ENCODE measurements at places on chromosomes 13 and 19.

GRCh38 chr13:110348309-110349105, 41.4 kb downstream of the COL4A2 start:
- no peak overlapping the region for H3K4me3 ChIP-seq
- H3K36me3 ChIP-seq: no peaks in the 10 kb centered on the region
- no peaks in the 10 kb centered on the region for H3K27me3 ChIP-seq
- peaks cover 16% of the 10 kb centered on the region for H3K4me1 ChIP-seq
- no peak overlapping the region for H3K27ac ChIP-seq

- H3K27me3 ChIP-seq: no peaks in the 10 kb centered on the region
- DNase-seq: peak; percentile 90
- no peak overlapping the region for H3K4me3 ChIP-seq
Measured at GRCh38 chr19:49555600-49556411, 24.6 kb downstream of the NOSIP start.

- H3K4me1 ChIP-seq: peaks cover 14% of the 10 kb centered on the region
- peak overlapping the region; percentile 94 for H3K27ac ChIP-seq
- H3K27me3 ChIP-seq: no peaks in the 10 kb centered on the region
- DNase-seq: peak; percentile 58
Measured at GRCh38 chr19:39409208-39410016, 2.8 kb downstream of the ZFP36 start.

GRCh38 chr19:5691822-5692722, 2.0 kb downstream of the RPL36 start:
- no peaks in the 10 kb centered on the region for H3K4me1 ChIP-seq
- H3K4me3 ChIP-seq: peak overlapping the region; percentile 69
- H3K27ac ChIP-seq: peak overlapping the region; percentile 90
- peaks cover 32% of the 10 kb centered on the region for H3K36me3 ChIP-seq
- no peaks in the 10 kb centered on the region for H3K27me3 ChIP-seq
- no peak for DNase-seq

DNA sequence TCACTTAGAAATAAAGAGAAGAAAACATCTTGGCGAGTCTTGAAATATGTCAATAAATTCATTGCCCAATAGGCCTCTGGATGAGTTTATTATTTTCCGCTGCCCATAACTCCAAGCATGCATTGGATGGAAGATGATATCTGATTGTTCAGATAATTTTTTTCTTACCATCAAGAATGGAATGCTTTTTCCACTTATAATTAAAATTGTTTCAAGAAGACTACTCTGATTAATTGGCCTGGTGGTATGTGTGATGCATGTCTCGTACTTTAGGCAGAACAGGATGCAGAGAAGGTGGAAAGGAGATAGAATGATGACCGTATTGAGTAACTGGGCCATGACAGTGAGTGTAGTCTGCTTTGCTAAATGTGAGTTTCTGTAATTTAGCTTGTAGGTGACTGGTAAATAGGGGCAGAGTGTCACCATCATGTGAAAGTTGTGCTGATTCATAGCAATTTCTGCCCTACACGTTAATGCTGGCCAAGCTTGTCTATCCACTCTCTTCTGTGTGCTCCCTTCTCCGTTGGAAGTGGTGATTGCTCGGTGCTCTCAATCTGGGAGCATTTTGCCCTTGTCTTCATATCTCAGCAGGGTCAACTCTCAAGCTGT, 13.5 kb upstream of the SPATA13 start:
- H3K27me3 ChIP-seq: no peaks in the 10 kb centered on the region
- H3K4me1 ChIP-seq: no peaks in the 10 kb centered on the region
- DNase-seq: no peak

DNA sequence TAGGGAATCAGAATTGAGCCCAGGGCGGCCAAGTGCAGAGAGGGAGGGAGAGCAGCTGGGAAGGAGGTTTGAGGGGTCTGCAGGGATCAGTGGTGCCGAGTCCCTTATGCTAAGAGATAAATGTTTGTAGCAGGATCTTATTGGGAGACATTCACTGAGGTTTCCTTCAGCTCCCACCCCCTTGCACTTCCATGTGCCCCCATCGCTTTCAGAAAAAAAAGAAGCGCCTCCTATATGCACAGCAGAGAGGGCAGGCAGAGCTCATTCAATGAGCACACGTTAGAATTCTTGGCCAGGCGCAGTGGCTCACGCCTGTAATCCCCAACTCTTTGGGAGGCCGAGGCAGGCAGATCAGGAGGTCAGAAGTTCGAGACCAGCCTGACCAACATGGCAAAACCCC, 28.0 kb downstream of the CYP4F2 start:
- H3K27ac ChIP-seq: no peak overlapping the region
- no peaks in the 10 kb centered on the region for H3K36me3 ChIP-seq
- no peak overlapping the region for H3K4me3 ChIP-seq
- no peak for DNase-seq

DNA sequence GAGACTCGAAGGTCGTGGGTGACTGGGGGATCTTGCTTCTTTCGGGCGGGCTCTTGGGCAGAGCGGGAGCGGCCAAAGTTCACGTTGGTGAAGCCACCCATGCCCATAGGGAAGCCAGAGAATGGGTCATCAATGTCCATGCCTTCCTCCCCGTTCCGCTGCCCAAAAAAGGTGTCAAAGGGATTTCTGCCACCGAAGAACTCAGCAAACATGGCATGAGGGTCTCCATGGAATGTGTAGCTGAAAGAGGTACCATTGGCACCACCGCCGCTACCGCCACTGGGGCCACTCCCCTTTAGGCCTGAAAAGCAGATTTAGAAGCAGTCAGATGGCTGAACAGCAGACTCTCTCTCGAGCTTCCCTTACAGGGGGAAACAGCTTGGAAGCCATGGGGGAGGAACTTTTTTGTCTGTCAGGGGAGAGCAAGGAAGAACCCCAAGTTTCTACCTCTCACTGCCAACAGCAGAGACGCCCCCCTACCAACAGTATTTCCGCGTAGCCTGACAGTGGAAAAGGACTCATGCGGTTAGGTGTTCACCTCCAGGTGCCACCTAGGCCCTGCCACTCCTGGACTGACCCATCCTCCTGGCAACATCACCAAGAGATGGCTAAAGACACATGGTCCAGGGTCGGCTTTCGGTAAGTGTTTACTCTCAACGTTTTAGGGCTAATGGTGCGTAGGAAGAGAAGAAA, 1.3 kb downstream of the DNAJB1 start:
- peaks cover 21% of the 10 kb centered on the region for H3K36me3 ChIP-seq
- no peaks in the 10 kb centered on the region for H3K27me3 ChIP-seq
- peaks cover 10% of the 10 kb centered on the region for H3K4me1 ChIP-seq
- no peak for DNase-seq

DNA sequence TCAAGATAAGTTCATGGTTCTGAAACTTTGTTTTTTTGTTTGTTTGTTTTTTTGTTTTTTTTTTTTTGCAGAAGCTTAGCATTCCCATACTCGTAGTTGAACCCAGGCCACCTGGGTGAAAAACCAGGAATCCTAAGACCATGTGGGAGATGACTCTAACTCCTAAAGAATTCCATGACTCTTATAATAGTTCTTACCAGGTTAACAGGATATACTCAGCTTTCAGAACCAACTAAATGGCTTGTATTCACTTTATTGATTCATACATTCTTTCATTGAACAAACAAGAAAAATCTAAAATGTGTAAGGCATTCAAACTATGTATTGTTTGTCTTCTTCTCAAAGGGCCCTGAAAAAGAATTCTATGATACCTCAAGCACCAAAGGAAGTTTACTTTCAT, 40.5 kb upstream of the KLF5 start:
- no peaks in the 10 kb centered on the region for H3K27me3 ChIP-seq

DNA sequence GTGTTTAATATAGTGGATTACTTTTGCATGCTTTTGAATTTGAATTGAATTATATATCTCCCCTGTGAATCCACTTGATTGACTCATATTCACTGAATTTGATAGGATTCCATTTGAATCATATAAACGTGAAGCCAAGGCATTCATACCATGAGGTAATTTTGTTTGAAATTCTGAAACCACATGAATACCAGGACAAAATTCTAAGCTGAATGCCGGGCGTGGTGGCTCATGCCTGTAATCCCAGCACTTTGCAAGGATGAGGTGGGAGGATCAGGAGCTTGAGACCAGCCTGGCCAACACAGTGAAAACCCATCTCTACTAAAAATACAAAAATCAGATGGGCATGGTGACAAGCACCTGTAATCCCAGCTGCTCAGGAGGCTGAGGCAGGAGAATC, 4.4 kb downstream of the ZNF793 start:
- H3K36me3 ChIP-seq: peaks cover 13% of the 10 kb centered on the region
- H3K4me3 ChIP-seq: no peak overlapping the region
- no peaks in the 10 kb centered on the region for H3K4me1 ChIP-seq
- DNase-seq: no peak

DNA sequence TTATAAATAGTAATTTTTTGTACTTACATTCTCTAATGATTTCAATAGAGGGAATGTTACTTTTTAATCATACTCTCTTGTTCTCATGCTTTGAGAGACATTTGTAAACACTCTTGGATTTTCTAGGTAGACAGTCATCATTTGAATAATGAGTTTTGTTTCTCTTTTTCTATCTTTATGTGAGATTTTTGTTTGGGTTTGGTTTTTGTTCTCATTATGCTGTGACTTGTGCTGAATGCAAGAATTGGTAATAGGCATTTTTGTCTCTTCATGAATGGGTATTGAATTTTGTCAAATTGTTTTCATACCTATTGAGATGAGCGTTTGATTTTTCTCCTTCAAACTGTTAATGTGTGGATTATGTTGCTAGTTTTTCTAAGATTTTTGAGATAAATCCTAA, 56.8 kb upstream of the GPR183 start:
- H3K27me3 ChIP-seq: no peaks in the 10 kb centered on the region
- H3K27ac ChIP-seq: no peak overlapping the region
- H3K4me3 ChIP-seq: no peak overlapping the region
- peaks cover 27% of the 10 kb centered on the region for H3K4me1 ChIP-seq

DNA sequence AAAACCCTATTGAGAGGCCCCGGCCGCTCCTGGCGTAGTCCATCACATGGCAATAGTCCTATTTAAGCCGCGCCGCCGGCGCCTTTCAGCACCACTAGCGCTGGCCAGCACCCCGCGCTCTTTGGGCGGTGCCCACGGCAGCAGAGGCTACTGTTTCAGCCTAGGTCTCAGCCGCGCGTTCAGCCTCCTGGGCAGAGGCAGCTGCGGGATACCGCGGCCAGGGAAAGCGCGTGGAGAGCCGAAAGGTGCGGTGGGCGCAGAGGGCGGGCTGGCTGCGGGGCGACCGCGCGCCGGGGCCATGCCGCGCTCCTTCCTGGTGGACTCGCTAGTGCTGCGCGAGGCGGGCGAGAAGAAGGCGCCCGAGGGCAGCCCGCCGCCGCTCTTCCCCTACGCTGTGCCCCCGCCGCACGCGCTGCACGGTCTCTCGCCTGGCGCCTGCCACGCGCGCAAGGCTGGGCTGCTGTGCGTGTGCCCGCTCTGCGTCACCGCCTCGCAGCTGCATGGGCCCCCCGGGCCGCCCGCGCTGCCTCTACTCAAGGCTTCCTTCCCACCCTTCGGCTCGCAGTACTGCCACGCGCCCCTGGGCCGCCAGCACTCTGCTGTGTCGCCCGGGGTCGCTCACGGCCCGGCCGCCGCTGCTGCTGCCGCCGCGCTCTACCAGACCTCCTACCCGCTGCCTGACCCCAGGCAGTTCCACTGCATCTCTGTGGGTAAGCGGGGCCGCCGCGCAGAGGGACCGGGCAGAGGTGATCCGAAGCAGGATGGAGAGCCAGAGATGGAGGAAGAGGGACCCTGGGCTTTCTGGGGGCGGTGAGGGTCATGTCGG, at the start of gene GSX1:
TSS of gene GSX1 (plus strand) at position 91 of the 826 bp plus-strand sequence. CDS start at position 299, 208 bp downstream.
- peaks cover 100% of the 10 kb centered on the region for H3K27me3 ChIP-seq
- H3K27ac ChIP-seq: no peak within 1 kb of the TSS
- H3K4me1 ChIP-seq: no peaks in the 10 kb centered on the region
- H3K36me3 ChIP-seq: no peaks in the 10 kb centered on the region
- peak; percentile 85 for DNase-seq

GRCh38 chr13:45527699-45528462, 63.1 kb downstream of the COG3 start:
- no peaks in the 10 kb centered on the region for H3K27me3 ChIP-seq
- DNase-seq: no peak

- no peak overlapping the region for H3K27ac ChIP-seq
- H3K4me3 ChIP-seq: no peak overlapping the region
- H3K36me3 ChIP-seq: no peaks in the 10 kb centered on the region
Measured at GRCh38 chr13:33205804-33206221, 79.7 kb downstream of the STARD13 start.

DNA sequence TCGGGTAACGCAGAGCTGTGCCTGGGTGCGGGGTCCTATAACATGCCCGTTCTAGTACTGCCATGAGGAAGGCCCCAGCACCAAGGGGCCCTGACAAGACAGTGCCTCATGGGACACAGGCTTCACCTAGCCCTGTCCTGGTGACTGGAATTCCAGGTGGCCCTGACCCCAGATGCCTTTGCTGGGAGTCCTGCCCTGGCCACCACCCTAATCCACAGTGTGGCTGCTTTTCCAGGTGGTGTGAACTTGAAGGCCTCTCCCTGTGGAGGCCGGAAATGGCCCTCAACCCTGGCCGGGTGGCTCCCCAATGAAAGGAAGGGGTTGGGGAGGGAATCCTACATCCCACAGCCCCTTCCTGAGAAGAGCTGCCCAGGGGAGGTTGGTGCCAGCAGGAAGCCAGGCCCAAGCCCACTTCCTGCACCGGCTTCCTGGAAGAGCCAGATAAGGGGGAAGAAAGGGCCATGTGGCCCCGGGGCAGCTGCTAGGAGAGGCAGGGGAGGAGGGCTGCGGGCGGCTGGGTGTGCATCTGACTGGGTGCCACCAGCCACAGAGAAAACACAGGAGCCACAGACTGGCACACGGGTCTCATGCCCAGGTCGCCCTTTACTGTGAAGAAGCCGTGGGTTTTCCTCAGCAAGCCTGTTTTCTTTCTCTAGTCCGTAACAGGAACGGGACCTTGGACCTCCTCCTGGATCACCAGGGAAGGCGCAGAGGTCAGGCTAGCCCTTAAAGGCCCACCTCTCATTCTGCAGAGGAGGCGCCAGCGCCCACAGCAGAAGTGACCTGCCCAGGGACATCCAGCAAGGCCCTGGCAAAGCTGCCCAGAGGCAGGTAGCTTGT, 4.7 kb downstream of the LSM4 start:
- DNase-seq: no peak
- H3K36me3 ChIP-seq: no peaks in the 10 kb centered on the region
- peak overlapping the region; percentile 62 for H3K27ac ChIP-seq
- H3K4me1 ChIP-seq: peaks cover 11% of the 10 kb centered on the region
- no peaks in the 10 kb centered on the region for H3K27me3 ChIP-seq

- DNase-seq: no peak
- no peaks in the 10 kb centered on the region for H3K36me3 ChIP-seq
- no peak overlapping the region for H3K4me3 ChIP-seq
- H3K27me3 ChIP-seq: no peaks in the 10 kb centered on the region
- H3K27ac ChIP-seq: no peak overlapping the region
Measured at GRCh38 chr19:16799740-16800139, 29.5 kb upstream of the SIN3B start.

GRCh38 chr19:38229585-38230073, 5.6 kb upstream of the DPF1 start:
- no peak overlapping the region for H3K27ac ChIP-seq
- no peaks in the 10 kb centered on the region for H3K4me1 ChIP-seq
- H3K27me3 ChIP-seq: peaks cover 23% of the 10 kb centered on the region

GRCh38 chr19:5130371-5131030, 161.6 kb downstream of the KDM4B start:
- H3K4me3 ChIP-seq: no peak overlapping the region
- H3K27me3 ChIP-seq: no peaks in the 10 kb centered on the region
- H3K27ac ChIP-seq: peak overlapping the region; percentile 99
- no peak for DNase-seq

GRCh38 chr19:12527034-12527836, 24.0 kb downstream of the ZNF564 start:
- no peak overlapping the region for H3K4me3 ChIP-seq
- peak; percentile 8 for DNase-seq
- H3K4me1 ChIP-seq: no peaks in the 10 kb centered on the region
- peaks cover 37% of the 10 kb centered on the region for H3K36me3 ChIP-seq
- H3K27ac ChIP-seq: no peak overlapping the region
